ENCODE measurements at places on chromosomes 3 and 15. TPM values are rescaled to one million over a fixed set of nuclear protein-coding genes. Genes with fewer than 3 reads are reported as not detected.

GOLGA8T gene
- polyA plus RNA-seq, result not detected

THUMPD3 gene
- 65.2 TPM for polyA plus RNA-seq

MRAS gene
- polyA plus RNA-seq, result 24.3 TPM

GCSAM gene
- polyA plus RNA-seq, result not detected

HIGD2B gene
- polyA plus RNA-seq, result not detected

CHRM5 gene
- not detected for polyA plus RNA-seq
